ENCODE measurements at places on chromosomes 3 and 15.

DNA sequence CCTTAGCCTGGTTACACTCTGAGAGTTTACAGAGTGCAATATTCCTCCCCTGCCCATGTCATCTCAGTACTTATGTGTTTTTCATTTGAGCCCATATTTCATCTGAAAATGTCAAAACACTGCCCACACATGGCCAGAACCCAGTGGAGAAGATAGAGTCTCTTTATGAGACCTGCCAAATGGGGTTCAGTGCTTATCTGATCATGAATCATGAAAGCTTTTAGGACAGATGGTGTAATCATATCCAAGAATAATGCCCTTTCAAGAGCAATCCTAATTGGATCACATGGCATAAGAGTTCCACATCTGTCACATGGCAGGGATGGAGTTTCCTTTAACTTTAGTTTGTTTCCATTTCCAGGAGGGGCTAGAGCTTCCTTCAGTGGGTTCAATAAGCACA, 77.2 kb upstream of the AGBL1 start:
- no peak for DNase-seq

GRCh38 chr15:76994001-76994400, 925 bp upstream of the PSTPIP1 start:
- no peak for DNase-seq

DNA sequence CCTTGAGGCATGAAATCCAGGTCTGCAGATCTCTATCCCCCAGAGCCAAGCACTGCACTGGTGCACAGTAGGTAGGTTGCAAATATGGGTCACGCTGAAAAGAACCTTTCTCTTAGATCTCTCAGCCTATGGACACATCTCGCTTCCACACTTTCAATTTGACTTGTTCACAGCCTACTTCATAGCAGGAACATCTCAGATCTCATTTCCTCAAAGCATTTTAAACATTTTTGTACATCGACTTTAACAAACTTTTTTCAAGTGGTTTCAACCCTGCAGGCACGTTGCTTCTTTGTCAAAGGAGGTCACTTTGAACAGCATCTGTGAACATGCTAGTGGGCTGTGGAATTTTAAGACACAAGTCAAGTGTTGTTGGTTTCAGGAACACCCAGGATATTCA, 76.0 kb downstream of the SLC12A8 start:
- no peak for DNase-seq

DNA sequence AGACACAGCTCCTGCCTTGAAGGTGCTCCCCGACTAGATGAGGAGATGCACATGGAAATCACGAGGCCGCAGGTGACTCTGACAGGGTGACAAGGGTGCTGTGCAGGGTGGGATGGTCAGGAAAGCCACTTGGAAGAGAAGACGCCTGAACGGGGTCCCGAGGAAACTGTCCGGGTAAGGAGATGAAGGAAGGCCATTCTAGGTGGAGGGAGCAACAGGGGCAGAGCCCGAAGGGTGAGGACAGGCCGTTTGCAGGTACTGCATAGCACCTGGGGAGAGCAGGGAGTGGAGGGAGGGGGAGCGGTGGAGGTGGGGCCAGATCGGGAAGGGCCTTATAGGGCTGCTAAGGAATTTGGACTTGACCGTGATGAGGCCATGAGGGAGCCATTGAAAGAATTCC, 105.6 kb upstream of the DLG1 start:
- DNase-seq: no peak

DNA sequence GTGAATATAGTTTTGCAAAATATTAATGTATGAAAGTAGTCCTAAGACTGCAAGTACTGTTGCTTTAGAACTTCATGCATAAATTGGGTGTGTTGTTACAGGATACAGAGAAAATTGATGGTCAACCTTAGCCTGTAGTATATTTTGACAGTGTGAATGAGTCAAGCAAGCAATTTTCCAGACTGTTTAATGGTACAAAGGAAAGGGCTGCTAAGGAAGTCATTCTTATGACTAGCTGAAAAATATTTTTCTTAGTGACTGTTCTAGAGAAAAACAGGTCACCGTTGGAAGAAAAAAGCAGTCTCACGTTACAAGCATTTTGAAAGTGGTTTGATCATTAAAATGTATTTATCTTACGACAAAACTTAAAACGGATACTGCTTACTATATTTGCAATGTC, 49.2 kb downstream of the MBNL1 start:
- DNase-seq: no peak

DNA sequence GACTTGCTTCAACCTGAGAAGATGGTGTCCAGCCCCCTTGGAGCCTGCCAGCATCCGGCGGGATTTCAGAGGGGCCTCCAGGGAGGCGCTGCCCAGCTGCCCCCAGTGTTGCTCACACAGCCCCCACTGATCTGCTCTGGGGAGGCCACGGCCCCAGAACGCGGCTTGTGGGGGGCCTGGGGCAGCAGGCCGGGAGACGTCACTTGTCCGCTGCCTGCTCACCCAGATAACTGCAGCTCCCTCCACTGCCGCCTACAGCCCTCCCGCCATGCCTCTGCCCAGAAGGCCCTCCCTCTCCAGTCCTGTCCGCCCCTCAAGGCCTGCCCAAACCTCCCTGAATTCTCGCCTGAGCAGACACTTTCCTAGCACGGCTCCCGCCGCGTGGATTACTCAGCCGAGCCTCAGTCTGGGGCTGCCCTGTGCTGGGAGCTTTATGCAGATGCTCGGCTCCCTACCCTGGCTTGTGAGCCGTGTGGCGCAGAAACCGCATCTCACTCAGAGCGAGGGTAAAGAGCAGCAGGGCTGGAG, 17.2 kb upstream of the ADIPOQ start:
- peak; percentile 11 for DNase-seq

DNA sequence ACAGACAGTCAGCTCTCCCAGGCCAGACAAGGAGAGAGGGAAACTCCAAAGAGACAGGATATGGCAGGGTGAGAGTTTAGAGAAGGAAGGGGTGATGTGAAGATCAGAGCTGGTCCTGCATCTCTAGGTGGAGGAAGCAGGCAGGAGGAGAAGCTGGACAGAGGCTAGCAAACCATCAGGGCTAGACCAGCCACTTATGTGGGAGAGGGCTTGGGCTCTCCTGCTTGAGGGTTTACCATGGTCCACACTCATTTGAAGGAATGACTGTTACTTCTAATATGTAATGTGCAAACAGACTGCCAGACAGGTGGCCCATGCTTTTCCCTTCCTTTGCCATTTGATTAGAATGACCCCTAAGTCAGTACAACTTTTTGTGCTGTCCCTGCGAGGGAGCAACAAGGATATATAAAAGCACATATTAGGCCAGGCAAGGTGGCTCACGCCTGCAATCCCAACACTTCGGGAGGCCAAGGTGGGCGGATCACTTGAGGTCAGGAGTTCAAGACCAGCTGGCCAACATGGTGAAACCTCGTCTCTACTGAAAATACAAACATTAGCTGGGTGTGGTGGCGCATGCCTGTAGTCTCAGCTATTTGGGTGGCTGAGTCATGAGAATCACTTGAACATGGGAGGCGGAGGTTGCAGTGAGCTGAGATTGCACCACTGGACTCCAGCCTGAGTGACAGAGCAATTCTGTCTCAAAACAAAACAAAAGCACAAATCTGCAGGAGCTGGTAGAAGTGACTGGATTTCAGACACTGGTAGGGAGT, 41.0 kb upstream of the MANF start:
- no peak for DNase-seq

DNA sequence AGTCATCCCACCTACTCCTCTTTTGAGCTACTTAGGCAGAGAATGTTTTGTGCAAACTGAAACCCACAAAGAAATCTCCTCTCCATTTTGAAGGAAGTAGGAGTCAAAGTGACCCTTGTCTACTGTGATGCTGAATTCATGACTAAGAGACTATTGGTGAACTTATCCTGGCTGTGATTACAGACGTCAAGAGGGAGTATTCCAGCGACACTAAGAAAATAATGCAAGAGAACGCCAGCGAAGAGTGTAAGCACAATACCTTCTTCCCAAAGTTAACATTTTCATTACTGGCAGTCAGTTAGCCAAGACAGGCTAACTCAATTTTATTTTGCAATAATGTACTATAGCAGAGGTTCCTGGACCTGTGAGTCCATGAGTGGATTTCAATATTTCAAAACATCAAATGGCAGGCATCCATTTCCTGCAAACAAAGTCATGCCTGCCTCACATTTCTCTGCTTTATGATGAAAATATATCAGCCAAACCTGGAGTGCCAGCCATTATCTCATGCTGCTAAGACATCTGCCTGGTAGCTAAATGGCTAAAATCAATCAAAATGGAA, 59.0 kb downstream of the CTNNB1 start:
- no peak for DNase-seq

DNA sequence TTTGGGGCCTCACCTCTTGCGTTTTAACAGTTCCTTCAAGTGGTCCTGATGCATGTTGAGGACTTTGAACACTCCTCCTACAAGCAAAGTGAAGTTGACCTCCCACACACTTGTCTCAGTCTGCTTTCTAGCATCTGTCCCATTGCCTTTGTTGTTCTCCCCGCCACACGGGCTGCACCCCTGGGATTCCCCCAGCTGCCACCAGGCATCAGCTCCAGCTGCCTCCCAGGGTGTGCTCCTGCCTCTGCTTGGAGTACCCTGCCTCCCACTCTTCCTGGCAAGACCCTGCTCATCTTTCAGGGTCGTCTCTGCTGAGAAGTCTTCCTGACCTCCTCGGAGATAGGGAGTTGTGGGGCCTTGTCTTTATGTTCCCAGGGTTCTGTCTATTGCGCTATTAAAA, 52.2 kb downstream of the IGF1R start:
- DNase-seq: no peak

- no peak for DNase-seq
These were observed 442.6 kb upstream of the PDZRN3 start for GRCh38 chr3:74067296-74067695.

GRCh38 chr15:48905216-48905615, 27.3 kb downstream of the EID1 start:
- no peak for DNase-seq

GRCh38 chr15:64426845-64427465, 33.4 kb upstream of the ZNF609 start:
- DNase-seq: no peak

DNA sequence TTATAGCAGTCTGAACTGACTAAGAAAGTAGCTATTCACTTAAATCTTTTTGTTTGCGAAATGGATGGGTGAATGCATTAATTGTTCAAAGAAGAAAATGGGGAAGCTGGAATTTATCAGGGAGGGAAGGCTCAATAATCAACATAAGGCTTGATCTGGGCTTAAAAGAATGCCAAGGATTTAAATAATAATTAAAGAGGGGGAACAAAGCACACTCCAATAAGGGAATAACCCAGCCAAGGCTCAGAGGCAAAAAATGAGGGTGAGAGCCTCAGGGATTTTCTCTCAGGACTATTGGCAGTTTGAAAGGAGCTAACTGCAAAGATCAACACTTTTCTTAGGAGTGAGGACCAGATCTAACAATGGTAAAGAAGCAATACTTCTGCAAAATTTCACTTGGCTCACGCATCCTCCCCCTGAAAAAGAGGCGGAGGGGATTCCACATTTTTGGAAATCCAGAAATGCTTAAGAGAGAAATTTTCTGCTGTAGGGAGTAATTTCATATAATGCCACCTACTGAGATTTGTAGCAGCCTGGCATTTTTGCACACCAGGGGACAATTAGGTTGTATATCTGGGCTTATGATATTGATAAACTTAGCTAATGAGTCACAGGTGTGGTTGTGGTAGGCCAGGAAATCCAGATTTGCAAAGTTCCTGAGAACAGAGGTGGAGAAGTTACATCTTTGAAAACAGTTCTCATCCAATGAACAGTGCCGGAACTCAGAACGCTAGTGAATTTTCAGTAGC, 405.1 kb downstream of the TUSC7 start:
- no peak for DNase-seq

DNA sequence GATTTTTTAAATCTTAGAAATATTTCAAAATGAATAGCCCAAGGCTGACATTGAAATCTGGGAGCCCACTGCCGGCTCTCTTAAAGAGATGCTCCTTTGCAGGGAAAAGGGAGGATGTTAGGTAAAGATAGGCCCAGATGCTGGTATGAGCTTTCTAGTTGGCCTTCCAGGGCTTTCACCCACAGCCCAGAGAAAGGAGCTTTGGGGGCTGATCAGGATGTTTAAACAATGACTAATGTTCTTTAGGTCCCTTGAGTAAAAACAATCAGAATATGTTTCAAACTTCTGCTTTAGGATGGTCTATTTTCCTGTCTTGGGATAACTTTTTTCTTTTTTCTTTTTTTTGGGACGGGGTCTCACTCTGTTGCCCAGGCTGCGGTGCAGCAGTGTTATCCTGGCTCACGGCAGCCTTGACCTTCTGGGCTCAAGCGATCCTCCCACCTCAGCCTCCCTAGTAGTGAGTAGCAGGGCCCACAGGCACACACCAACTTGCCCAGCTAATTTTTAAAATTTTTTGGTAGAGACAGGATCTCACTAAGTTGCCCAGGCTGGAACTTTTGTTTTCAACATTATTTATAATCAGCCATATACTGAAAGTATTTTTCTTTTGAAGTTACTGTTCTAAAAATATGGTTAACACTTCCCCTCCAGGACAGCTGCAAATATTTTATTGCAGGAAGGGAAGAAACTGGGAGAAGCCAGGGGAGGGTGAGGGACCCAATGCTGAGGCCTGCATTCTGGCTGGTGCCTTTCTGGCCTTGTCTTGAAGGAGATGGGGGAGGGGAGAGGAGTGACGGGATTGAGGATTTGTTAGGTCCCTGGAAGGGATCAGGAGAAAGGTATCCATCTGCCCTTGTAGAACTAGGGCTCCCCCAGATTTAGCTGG, 70.1 kb downstream of the TRAK1 start:
- DNase-seq: no peak

GRCh38 chr3:100263583-100263982, 2.8 kb downstream of the TBC1D23 start:
- no peak for DNase-seq

GRCh38 chr3:127700406-127700805, 27.7 kb downstream of the ABTB1 start:
- no peak for DNase-seq

- no peak for DNase-seq
These were observed 248.9 kb downstream of the SV2B start for GRCh38 chr15:91348752-91349500.

DNA sequence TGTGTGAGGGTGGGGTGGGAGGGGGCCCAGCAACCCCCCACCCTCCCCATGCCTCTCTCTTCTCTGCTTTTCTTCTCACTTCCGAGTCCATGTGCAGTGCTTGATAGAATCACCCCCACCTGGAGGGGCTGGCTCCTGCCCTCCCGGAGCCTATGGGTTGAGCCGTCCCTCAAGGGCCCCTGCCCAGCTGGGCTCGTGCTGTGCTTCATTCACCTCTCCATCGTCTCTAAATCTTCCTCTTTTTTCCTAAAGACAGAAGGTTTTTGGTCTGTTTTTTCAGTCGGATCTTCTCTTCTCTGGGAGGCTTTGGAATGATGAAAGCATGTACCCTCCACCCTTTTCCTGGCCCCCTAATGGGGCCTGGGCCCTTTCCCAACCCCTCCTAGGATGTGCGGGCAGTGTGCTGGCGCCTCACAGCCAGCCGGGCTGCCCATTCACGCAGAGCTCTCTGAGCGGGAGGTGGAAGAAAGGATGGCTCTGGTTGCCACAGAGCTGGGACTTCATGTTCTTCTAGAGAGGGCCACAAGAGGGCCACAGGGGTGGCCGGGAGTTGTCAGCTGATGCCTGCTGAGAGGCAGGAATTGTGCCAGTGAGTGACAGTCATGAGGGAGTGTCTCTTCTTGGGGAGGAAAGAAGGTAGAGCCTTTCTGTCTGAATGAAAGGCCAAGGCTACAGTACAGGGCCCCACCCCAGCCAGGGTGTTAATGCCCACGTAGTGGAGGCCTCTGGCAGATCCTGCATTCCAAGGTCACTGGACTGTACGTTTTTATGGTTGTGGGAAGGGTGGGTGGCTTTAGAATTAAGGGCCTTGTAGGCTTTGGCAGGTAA, 8.1 kb downstream of the FAM131A start:
- peak; percentile 86 for DNase-seq

- no peak for DNase-seq
These were observed 53.3 kb downstream of the ST6GAL1 start for GRCh38 chr3:186983659-186984058.

Measured in substantia nigra (tissue), 51 donors.